Activated naive CD4-positive, alpha-beta T cell treated with anti-CD3 and anti-CD28 coated beads, Interleukin-2, amount 50 U/mL, for 16 hours (primary cell): ENCODE measurements at places on chromosomes 1 and 21.

DNA sequence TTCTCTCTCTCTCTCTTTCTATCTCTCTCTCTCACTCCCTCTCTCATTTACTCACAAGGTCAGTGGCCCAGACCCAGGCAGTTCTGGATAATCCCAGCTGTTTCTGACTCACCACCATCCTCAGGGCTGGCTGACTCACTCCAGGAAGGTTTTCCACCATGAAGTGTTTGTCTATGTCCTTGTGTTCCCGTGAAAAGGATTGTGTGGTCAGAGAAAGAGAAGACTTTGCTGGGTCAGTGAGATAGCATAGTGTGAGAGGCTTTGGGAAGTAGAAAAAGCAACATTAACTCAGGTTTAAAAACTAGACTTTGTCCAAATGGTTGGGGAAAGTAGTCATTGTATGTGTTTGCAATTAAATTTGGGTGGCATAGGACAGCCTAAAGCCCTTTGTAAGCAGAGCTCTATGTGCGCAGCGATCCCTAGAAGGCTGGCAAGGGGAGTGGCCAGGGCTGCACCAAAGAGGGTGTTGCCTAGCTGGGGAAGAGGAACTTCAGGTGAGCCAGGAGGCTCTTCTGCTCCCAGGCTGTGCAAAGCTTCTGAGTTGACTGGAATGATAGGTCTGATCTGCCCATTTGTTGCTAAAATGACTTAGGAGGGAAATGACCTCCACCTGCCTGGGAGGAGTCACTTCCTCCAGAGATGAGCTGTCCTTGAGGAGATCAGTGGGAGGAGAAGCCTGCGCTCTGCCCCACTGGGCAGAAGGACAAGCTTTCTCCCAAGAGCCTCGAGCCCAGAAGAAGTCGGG is 4.9 kb upstream of the CAPN2 start:
- no peak for DNase-seq

GRCh38 chr1:87331365-87332241 is 2.9 kb downstream of the LMO4 start:
- peak; percentile 47 for DNase-seq

- no peak for DNase-seq
Measured at GRCh38 chr21:14968821-14969220, 96.0 kb downstream of the NRIP1 start.

DNA sequence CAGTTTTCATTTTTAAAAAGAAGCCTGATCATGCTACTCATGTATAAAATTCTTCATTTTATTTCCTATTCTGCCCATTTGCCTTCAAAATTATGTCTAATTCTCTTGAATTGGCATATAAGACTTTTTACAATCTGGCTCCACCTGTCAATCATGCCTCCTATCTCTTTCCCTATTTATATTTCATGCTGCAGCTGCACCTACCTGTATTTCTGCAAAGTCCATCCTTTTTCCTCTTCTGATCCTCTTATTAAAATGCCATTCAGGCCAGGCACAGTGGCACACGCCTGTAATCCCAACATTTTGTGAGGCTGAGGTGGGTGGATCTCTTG is 30.6 kb upstream of the UAP1 start:
- no peak for DNase-seq

DNA sequence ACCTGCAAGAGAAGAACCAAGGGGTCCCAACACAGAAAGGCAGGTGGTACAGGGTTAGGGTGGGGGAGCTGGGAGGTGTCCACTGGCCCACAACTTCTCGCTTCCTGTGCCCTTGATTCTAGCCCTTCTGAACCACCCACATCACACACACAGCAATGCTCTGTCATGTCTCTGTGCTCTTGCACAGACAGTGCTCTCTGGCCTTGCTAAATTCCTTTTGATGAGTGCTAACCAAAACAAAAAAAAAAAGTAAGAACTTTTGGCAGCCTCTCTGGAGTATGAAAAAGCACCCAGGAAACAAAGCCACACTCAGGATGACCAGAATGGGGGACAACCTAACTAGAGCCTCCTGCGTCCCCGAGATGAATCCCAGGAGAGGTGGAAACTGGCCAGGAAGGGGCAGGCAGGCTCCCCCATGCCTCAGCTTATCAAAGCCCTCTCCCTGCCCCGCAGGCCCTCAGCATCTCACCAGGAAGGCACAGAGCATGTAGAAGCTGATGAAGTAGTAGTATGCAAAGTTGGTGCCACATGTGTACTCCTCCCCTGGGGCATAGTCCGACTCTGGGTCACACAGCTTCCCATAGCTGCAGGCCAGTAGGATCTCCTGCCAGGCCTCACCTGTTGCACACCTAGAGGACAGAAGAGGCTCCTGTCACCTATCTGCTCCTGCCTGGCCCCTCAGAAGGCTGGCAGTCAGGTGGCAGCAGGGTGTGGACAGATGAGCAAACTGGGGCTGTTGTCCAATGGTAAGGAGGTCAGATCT is 27.2 kb upstream of the KIF21B start:
- no peak for DNase-seq

DNA sequence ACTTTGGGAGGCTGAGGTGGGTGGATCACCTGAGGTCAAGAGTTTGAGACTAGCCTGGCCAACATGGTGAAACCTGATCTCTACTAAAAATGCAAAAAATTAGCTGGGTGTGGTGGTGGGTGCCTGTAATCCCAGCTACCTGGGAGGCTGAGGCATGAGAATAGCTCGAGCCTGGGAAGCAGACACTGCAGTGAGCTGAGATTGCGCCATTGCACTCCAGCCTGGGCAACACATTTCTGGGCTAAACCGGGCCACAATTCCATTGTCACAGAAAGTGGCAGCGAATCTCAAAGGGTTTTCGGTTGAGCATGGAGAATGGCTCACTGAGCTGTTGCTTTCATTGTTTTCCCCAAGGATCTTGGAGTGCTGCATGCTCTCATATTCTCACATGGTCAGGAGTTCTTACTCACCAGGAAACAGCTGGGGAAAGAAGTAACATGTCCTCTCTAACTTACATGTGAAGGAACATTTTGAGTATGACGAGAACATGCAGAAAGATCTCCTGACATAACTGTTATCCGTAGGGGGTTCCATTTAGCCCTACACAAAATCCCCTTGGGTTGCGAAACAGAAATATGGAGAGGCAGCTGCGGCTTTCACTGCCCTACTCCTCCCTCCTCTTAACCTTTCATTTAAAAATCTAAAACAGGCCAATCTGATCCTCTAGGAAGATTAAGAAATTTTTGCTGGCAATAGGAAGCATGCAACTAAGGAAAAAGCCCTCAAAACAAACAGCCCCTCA is 341.1 kb downstream of the PCP4 start:
- no peak for DNase-seq
